ENCODE measurements at places on chromosomes 16 and 17.

DNA sequence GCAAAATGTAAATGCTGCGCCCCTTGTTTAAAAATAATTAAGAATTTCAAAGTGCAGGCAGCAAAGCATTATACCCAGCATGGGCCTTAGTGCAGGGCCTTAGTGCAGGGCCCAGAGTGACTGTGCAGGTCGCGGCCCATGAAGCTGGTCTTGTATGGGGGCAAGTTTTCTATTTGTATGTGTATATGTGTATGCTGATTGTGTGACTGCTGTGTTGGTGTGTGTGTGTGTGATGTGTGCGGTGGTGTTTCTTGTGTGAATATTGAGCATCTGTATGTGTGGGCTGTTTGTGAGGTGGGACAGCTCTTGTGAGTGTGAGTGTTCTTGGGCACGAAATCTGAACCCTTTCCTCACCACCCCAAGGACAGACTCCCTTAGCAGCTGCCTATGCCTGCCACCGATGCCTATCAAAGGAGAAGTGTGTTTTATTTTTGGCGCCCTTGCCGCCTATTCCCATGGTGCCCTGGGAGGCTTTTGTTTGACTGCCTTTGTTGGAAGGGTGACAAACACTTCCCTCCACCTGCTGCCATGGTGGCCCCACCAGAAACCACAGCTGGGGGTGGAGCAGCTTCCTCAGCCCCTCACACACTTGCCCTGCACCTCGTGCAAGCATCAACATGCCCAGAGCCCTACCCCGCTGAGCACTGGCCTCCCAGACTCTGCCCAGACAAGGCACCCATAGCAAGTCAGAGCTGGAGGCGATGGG lies 18.0 kb downstream of the CCR7 start:
- DNase-seq: no peak

GRCh38 chr16:8625491-8626087 lies 4.1 kb downstream of the METTL22 start:
- DNase-seq: no peak

DNA sequence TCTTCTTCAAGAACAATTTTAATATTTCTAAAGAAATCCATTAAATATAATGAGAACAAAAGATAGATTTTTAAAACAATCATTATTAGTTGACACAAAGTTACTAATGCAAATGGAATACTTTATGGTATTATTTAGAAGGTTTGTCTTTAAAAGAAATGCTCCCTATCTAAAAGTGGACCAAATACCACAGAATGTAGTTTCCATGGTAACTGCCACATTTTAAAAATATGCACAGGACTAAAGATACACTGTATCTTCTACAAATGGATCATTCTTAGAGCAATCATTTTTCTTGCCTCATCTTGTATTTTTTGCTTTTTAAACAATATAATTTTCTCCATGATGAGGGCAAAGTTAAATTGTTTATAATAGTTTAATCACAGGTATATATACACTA lies 296.0 kb downstream of the CEP112 start:
- no peak for DNase-seq

GRCh38 chr17:34736611-34737010 lies 157.2 kb downstream of the TMEM132E start:
- DNase-seq: no peak

GRCh38 chr16:5006348-5007193 lies 27.2 kb downstream of the NAGPA start:
- no peak for DNase-seq

DNA sequence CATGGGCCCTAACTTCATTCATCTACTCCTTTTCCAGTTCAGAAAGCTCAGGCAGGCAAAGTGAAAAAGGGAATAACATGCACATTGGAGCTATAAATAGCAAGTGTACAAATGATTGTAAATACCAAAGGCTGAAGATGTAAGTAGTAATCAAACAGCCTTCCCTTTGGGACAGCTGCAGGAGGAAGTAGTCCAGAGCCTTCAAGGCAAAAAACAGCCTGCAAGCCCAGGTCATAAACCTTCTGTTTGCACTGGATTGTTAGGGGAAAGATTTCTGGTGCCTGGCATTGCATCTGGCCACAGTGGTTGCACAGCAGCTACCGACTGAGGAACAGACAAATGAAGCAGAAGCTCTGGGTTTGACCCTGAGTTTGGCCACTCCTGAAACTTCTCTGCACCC lies 98.6 kb upstream of the PMFBP1 start:
- no peak for DNase-seq

GRCh38 chr16:1942047-1942809 lies 771 bp downstream of the MSRB1 start:
- no peak for DNase-seq

DNA sequence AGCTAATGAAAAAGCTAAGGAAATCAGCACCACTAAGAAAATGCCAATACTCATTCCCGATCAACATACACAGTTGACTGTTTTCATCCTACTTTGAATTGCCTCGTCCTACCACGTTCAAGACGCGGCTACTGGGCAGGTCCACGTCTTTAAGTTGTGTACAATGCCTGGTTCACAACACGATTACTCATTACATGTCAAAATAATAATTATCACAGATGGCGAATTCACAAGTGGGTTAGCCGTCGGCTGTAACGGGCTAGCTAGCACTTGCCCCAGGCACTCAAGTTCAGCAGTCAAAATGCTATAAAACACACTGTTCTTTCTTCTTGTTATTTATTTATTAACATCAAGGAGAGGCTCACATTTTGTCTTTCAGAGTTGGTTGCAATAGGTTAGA lies 124.2 kb downstream of the ZFHX3 start:
- no peak for DNase-seq

DNA sequence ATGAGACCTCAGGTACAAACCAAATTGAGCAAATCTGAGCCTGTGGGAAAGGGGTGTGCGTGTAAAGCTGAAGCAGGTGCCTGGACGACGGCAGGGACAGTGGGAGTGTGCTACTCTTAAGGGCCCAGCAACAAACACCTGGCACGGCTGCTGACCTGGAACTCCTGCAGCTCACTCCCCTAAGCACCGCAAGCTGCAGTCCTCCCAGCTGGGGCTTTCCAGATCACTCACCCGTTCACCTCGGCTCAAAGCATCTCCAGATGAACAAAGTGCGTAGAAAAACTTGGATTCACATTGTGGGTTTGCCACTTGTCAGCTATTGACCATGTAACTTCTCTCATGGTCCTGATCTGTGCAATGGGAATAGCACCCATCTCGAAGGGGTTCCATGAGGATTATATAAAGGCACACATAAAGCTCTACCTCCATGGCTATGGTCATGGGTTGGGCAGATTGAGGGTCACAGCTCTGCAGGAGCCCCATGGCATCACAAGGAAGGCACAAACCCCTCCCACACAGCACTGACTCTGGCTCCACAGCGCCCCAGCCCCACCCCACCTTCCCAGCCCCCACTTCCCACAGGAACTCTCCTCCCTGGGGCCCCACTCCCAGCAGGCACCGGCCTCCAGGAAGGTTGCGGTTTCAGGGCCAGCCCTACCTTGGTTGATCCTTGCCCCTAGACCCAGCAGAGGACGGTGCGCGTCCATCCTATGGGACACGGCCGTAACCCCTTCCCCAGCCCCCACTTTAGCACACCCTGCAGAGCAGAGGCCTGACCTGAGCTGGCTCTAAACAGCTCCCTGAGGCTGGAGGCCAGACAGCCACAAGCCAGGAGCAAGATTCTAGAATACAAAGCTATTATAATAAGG lies 21.9 kb downstream of the ST3GAL2 start:
- DNase-seq: no peak

GRCh38 chr17:27315322-27315721 lies 21.4 kb downstream of the WSB1 start:
- no peak for DNase-seq

DNA sequence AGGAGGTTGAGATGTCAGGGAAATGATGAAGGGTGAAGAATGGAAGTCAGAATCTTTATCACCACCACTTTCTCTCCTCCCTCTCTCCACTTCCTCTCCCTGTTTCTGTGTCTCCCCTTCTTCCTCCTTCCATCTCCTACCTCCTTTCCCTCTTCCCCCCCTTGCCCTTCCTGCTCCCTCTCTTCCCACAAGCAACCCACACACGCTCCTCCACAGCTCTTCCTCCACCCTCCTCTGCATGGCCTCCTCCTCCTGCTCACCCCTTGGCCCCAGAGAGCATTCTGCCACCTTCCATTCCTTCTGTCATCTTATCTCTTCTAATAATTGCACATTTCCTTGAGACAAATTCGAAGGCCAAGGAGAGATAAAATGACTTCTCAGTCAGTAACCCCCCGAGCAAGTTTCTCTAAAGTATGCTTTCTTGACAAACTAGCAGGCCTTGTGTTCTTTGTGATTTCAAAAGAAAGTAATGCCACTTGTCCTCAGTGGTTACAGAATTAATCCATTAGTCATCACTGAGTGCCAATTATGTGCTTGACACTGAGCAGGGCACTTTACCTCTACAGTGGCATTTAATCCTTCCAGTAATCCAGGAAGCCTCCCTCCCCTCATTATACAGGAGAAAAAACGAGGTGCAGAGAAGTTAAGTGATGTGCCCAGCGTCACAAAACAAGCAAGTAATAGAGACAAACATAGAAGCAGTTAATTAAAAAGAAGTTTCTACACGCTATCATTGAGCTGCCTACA lies 72.3 kb upstream of the CCL1 start:
- DNase-seq: no peak

DNA sequence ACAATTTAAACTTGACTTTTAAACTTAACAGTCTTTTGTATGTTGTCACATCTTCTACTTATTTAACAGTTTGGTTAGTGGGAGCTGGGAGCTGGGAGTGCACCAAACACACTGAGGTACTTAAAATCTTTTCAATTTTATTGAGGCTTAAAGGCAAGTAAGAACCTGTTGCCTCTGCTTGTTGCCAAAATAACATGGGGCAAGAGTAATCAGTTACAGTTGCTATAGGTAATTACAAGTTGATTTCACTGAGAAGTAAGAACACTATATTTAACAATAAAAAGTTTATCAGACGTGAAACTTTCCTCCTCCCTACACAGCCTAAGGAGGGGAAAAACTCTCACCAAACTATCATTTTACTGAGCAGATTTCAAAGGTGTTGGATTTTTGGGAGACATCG lies 135.2 kb downstream of the FTO start:
- DNase-seq: no peak

GRCh38 chr17:48907713-48908046 lies 527 bp upstream of the UBE2Z start:
- DNase-seq: no peak

DNA sequence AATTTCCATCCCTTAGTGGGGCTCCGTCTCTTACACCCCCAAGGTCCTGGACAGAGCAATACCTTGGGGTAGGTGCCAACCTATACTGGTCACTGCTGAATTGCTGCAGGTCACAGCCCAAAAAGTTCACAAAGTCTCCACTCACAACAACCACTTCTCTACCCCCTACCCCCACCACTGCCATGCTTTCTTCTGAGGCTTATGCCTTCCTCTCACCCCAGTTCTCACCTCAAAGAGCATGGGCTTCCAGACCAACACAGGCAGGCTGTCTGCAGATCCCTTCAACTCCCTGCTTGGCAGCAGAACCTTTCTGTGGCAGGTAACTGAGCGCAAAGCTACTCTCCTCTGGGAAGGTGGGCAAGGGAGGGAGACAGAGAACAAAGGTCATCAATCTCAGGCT lies 35.5 kb downstream of the C16orf78 start:
- no peak for DNase-seq

DNA sequence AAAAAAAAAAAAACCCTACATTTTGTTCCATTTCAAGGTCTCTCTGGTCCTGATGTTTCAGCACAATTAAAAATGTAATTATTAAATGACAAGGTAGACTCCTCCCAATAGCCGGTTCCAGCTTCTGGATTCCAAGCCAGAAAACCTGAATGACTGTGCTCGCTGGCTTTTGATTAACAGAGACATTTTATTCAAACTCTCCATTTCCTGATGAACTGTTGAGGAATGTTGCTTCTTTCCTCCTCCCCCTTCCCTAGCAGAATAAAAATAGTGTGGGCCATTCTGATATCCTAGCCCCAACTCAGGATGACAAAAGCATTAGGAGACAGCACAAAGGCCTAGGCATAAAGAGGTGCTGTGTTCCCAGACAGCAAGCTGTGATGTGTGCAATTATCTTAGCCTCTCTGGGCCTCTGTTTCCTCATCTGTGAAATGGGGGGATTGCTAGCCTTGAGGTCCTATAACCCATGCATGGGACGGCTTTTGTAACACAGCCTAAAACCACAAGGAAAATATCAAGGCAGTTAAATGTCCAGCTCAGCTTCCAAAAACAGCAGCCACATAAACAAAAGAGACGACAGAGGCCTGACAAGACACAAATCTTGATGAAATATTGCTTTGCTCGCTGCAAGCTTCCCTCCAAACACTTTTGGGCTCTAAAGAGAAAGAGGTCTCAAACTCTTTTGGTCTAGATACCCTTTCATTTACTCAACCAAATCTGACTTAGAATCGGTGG lies 127.2 kb upstream of the RCVRN start:
- DNase-seq: no peak

DNA sequence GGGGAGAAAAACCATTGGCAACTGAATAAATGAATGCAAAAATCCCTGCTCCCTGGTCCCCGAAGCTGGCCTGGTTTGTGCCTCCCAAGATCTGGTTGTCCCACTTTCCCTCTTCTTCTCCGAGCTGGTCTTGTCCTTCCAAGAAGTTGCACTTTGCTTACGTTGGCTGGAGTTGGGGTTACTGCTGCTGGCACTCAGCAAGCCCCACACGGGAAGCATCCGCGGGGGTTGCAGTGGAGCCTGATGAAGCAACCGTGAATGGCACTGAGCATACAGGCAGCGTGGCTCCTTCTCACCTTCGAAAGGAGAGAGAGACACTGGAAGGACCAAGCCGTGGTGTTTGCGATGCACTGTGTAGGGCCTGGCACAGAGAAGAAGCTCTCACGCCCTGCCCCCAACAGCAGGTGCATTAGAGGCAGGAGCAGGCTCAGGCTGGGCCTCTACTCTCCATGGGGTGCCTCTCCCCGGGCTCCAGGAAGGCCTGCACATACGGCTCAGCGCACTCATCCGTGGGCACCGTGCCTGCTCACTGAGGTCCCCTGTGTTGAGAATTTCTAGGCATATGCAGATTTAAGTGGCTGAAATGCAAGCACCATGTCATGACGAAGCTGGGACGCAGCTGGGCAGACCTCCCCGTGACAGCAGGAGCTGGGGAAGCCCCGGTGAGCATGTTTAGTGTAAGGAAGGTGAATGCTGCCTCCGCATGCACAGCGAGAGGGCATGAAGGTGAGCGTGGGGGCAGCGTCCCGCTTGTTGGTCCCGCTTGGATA lies 12.1 kb downstream of the CA5A start:
- no peak for DNase-seq

DNA sequence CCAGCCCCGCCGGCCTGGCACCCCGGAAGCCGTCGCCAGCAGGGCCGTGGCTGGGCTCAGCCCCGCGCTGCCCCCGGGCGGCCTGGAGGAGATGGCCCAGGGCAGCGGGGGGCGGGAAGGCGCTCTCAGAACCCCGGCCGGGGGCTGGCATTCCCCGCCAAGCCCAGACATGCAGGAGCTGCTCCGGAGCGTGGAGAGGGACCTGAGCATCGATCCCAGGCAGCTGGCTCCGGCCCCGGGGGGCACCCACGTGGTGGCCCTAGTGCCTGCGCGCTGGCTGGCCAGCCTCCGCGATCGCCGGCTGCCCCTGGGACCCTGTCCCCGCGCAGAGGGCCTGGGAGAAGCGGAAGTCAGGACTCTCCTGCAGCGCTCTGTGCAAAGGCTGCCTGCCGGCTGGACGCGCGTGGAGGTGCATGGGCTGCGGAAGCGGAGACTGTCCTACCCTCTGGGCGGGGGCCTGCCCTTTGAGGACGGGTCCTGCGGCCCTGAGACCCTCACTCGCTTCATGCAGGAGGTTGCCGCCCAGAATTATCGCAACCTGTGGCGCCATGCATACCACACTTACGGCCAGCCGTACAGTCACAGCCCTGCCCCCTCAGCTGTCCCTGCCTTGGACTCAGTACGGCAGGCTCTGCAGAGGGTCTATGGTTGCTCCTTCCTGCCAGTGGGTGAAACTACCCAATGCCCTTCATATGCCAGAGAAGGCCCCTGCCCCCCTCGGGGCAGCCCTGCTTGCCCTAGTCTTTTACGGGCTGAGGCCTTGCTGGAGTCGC lies 551 bp downstream of the WDR81 start:
- DNase-seq: no peak

Measured in HFF-Myc (cell line).